ENCODE measurements at places on chromosomes 1 and 21. TPM values are rescaled to one million over a fixed set of nuclear protein-coding genes. Genes with fewer than 3 reads are reported as not detected.

HSD3B1 gene
- not detected for total RNA-seq

YY1AP1 gene
- total RNA-seq, result 22.3 TPM

LZIC gene
- 13.5 TPM for total RNA-seq

ACTL8 gene
- 1.2 TPM for total RNA-seq

RNU1-3 gene
- total RNA-seq, result not detected

PKP1 gene
- not detected for total RNA-seq

NUF2 gene
- total RNA-seq, result 24.5 TPM

FAM3B gene
- not detected for total RNA-seq

TNFRSF9 gene
- 0.41 TPM for total RNA-seq

F11R gene
- total RNA-seq, result 17.4 TPM

HMGCL gene
- 72.5 TPM for total RNA-seq

SPRR5 gene
- total RNA-seq, result not detected

NLRP3 gene
- not detected for total RNA-seq

STUM gene
- not detected for total RNA-seq

PDXK gene
- 833 TPM for total RNA-seq

IGSF9 gene
- 0.03 TPM for total RNA-seq

NPHS2 gene
- total RNA-seq, result not detected

AADACL4 gene
- total RNA-seq, result not detected

OPRD1 gene
- total RNA-seq, result not detected

TMEM61 gene
- not detected for total RNA-seq

GPR25 gene
- total RNA-seq, result not detected

CRYBG2 gene
- total RNA-seq, result not detected

ABCA4 gene
- not detected for total RNA-seq

ABCG1 gene
- total RNA-seq, result 4.6 TPM

LSM10 gene
- total RNA-seq, result 25.8 TPM

HCRTR1 gene
- not detected for total RNA-seq

MTX1 gene
- total RNA-seq, result 152 TPM

CFHR2 gene
- total RNA-seq, result not detected

KRTAP21-1 gene
- total RNA-seq, result not detected

SNX27 gene
- total RNA-seq, result 32.6 TPM

BRDT gene
- total RNA-seq, result not detected

IL6R gene
- total RNA-seq, result 17.5 TPM

RNF186 gene
- not detected for total RNA-seq

ATAD3A gene
- total RNA-seq, result 78.9 TPM

CNIH3 gene
- 0.81 TPM for total RNA-seq

FOXD3 gene
- total RNA-seq, result not detected

LGR6 gene
- not detected for total RNA-seq

SPRR1A gene
- not detected for total RNA-seq

KCNA2 gene
- total RNA-seq, result not detected

UBE2J2 gene
- total RNA-seq, result 121 TPM

CR1L gene
- total RNA-seq, result not detected

GJA8 gene
- not detected for total RNA-seq

CNKSR1 gene
- not detected for total RNA-seq

CD46 gene
- 143 TPM for total RNA-seq

Measured in Caki2 (cell line).